ENCODE measurements at places on chromosomes 7 and 10.

DNA sequence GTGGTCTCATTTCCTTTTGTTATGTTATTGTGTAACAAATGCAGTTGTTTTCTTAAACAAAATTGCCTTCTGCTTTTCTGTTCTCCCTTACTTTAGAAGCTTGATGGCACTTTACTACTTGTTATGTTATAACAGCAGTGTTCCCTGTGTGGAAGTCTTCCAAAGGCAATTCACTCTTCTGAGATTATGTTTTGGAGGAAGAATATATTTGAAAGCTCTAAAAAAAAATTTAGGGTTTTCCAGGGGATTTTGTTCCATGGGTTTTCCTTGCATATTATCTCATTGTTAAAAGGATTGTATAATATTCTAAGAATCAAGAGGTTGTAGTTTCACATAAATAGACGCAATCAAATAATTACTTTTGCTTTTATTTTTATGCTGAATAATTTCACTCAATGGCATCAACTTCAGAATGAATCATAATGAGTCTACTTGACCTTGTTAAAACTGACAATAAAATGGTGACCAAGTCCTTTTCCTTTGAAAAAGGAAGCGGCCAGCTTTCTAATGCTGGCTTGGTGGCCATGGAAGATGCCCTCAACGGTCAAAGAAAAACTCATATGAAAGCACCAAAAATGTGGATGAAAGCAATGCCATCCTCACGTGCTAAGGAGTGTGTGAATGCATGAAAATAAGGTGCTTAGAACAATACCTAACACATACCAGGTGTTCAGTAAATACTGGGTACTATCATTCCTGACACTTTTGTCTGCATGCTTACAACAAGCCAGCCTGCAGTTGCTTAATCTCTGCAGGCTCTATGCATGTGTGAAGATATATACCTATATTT is 92.4 kb upstream of the KLF6 start:
- no peak for DNase-seq

DNA sequence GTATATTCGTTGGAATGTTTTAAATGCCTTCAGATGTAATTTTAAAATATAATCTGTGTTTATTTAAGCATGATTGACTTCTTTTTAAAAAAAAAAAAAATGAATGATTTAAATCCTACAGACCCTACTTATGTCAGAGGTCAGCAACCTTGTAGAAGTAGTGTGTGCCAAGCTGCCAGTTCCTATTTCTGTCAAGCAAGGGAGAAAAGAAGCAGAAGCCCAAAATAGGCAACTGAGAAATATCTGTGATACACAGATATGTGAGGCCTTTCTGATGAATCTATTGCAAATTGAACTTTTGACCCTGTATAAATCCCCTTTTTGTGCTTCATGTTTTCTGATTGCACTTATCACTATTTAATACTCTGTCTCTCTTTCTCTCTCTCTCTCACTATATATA is 199.5 kb downstream of the LRRN3 start:
- no peak for DNase-seq

DNA sequence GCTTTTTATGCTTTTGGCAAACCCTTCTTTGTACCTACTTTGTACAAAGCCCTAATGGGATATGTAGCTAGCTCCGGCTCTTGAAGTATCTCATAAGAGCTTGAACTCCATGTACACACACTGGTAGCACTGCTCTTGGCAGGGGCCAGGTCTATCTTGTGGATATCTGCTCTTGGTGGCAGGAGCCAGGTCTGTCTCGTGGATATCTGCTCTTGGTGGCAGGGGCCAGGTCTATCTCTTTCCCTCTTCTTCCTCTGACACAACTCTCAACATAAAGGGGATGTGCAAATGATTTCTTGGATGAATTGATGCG is 91.9 kb downstream of the WNT2 start:
- DNase-seq: no peak

- no peak for DNase-seq
These were observed 91.0 kb upstream of the STRIP2 start for GRCh38 chr7:129343099-129343700.

DNA sequence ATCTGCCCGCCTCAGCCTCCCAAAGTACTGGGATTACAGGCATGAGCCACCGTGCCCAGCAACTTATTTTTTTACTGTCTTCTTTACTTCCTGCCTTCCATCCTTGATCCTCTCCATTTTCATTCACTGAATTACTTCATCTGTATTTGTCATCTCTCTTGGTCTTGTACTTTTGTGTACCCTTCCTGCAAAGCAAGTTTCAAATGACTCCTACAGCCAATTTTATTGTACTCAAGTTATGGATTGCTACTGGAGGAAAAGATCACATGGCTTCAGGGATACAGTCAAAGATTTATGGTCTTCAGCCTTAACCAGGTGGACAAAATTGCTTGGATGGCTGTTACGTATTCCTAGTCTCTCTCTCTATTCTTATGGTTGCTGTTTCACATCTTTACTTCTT is 22.6 kb downstream of the SEPTIN7 start:
- no peak for DNase-seq

- no peak for DNase-seq
These were observed 63.5 kb upstream of the SLC39A12 start for GRCh38 chr10:17888189-17888588.

DNA sequence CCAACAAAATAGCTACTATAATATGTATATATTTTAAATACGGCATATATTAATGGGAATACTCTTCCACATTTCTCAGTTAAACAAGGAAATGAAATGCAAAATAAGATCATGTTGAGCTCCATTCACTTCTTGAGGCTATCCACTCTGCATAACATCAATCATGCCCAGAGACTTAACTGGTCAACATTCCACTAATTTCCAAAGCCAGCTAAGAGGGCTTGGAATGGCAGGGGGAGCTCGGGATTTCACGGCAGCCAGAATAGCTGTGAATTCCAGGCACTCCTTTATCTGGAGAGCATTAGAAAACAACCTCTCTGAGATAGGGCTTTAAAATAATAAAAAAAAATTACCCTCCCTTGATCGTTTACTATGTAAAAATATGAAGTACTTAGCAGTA is 194.9 kb upstream of the CDCA7L start:
- DNase-seq: no peak

DNA sequence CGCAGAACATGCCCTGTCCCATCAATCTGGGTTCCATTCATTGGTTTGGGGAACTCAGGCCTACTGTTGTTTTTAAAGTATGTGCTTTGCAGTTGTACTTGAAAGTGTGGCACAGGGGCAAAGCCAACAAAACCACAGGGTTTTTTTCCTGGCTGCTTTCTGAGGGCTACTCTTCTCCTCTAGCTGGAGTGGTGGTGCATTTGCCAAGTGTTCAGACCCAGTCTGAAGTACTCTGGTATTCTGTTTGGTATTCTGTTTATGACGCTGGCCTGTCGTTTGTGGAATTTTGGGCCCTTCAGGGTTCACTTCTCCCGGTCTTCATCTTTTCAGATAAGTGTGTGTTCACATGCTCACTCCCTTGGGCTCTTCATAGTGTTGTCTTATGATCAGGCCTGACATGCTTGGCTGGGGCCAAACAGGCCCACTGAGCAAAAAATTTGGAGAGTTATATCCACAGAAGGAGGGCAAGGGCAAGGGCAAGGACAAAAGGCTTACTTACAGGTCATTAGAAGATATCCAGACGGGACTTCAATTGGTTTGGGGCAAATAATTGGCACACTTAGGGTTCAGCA is 26.3 kb downstream of the SLC26A4 start:
- DNase-seq: no peak

DNA sequence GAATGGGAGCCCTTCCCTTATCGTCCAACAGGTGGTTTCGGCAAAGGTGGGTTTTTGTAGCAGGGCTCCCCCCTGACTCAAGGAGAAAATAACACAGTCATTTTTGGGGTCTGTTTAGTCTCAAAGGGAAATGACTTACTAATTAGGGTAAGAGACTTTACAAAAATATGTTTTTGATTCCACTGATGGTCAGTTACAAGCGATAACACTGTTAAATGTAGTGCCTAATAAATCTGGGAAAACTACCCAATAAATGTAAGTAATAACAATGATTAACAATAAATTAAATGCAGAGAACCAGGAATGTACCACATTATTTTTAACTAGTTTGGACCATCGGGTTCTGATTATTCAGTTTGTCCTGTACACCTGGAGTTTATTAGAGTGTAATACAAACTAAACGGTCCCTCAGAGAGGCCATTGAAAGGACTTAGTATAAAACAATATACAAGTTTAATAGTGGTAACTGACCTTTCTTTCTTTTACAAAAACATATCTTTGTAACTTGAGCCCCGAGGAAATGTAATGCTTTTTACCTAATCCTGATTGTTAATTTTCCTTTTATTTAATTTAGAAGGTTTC is 216.2 kb upstream of the HABP2 start:
- DNase-seq: no peak

- no peak for DNase-seq
These were observed 1.0 kb downstream of the ATE1 start for GRCh38 chr10:121926671-121927317.

DNA sequence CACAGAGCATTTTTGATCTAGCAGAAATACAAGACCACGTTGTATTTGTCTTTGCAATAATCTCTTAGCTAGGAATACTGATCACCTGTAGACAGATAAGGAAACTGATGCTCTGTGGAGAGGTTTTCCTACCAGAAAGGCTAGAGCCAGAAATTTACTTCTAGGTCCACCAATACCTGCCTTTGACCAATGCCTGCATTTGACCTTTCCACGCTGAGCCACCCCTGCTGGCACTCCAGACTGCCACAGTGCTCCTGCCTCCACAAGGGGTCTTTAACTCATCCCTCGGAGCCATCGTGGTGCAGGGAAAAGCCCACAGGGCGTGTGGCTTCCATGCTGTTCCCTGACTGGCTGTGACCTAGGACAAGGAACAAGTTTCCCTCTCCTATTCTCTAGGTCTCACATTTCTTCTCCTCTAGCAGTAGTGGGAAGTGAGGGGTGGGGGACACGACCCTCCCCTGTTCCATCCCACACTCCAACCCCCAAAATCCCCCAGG is 1.5 kb upstream of the ELN start:
- DNase-seq: no peak

GRCh38 chr7:116228241-116228640 is 17.9 kb downstream of the TES start:
- DNase-seq: no peak

- no peak for DNase-seq
These were observed 251.0 kb downstream of the BMPER start for GRCh38 chr7:34156336-34156735.

All from activated naive CD8-positive, alpha-beta T cell treated with anti-CD3 and anti-CD28 coated beads, Interleukin-2, amount 10 ng/mL, durations not matched to agents 7 days and 5 days (primary cell).